Muscle of leg (tissue), 16 donors: ENCODE measurements at places on chromosomes 13 and 19. TPM values are rescaled to one million over a fixed set of nuclear protein-coding genes. Genes with fewer than 3 reads are reported as not detected.

DNA sequence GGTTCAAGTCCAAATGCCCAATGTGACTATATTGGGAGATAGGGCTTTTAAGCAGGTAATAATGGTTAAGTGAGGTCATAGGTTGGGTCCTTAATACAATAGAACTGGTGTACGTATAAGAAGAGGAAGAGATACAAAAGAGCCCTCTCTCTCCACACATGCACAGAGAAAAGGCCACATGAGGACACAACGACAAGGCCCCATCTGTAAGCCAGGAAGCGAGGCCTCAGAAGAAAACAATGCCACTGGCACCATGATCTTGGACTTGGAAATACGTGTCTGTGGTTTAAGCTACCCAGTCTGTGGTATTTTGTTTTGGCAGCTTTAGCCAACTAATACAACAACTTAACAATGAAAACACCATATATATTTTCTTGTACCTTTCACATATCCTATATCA is 23.4 kb upstream of the RFC3 start:
- no peak for DNase-seq

ZNF653 gene
- total RNA-seq, result 3.4 TPM

MIA gene
- total RNA-seq, result 3.3 TPM

SYNGR4 gene
- not detected for total RNA-seq
